ENCODE measurements at places on chromosomes 2 and 18.

DNA sequence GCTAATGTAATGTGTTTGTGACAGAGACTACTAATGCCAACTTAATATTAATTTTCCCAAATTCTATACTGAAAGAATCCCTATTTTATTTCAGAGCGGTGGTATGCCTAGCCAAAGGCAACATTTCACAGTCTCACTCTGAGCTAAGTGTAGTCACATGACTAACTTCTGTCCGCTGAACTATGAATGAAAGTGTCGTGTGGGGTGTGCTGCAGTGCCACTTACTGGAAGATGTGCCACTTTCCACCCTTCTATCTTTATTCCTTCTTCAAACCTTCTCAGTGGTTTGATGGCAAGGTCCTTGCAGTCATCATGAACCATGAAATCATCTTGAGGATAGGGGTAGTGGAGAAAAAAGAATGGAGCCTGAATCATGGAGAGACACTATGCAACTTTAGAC is 47.3 kb upstream of the C1D start:
- DNase-seq: no peak

DNA sequence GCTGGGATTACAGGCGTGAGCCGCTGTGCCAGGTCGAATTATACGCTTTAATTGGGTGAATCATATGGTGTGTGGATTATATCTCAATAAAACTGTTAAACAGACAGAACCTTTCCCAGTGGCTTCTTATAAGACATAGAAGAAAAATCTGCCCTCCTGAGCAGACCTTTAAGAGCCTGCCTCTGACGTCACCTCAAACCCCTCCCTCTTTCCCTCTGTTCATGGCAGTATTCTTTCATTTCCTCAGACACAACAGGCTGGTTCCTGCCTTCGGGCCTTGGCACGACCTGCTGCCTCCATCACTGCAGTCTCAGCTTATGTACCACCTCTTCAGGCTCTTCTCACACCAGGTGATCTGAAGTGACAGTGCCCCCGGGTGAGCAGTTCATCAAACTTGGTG is 14.0 kb upstream of the PDIA6 start:
- no peak for DNase-seq

GRCh38 chr18:60684843-60685513 is 312.4 kb upstream of the MC4R start:
- no peak for DNase-seq

- DNase-seq: no peak
These were observed 9.2 kb downstream of the UXS1 start for GRCh38 chr2:106184857-106185256.

- DNase-seq: no peak
These were observed 1.5 kb downstream of the GIGYF2 start for GRCh38 chr2:232698556-232699091.

Measured in activated naive CD4-positive, alpha-beta T cell treated with anti-CD3 and anti-CD28 coated beads, Interleukin-2, amount 50 U/mL, for 72 hours (primary cell).